ENCODE measurements at places on chromosomes 6 and 20. TPM values are rescaled to one million over a fixed set of nuclear protein-coding genes. Genes with fewer than 3 reads are reported as not detected.

GRCh38 chr6:111381123-111381522 is 101.9 kb downstream of the REV3L start:
- H3K27me3 ChIP-seq = no peaks in the 10 kb centered on the region
- H3K4me3 ChIP-seq = no peak overlapping the region
- H3K36me3 ChIP-seq = peaks cover 59% of the 10 kb centered on the region
- H3K27ac ChIP-seq = no peak overlapping the region
- no peaks in the 10 kb centered on the region for H3K4me1 ChIP-seq

DNA sequence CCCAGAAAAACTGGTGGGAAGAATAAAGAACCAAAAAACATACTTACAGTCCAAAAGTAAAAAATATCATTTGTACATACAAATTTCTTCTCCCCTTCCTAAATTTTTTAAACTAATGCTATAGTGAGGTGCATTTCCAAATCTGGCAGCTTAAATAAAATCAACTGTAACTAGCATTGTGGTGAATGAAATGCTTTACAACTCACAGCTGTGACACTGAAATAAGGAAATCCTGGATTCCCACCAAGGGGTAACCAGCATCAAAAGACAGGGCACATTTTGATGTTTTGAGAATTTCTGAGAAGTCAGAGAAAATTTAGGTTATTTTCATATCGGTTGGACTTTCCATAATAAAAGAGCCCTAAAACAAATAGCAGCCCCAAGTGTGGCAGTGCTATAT is 27.3 kb downstream of the BACH2 start:
- no peaks in the 10 kb centered on the region for H3K27me3 ChIP-seq
- no peak overlapping the region for H3K4me3 ChIP-seq
- H3K4me1 ChIP-seq = no peaks in the 10 kb centered on the region
- no peak for DNase-seq
- H3K27ac ChIP-seq = no peak overlapping the region

DNA sequence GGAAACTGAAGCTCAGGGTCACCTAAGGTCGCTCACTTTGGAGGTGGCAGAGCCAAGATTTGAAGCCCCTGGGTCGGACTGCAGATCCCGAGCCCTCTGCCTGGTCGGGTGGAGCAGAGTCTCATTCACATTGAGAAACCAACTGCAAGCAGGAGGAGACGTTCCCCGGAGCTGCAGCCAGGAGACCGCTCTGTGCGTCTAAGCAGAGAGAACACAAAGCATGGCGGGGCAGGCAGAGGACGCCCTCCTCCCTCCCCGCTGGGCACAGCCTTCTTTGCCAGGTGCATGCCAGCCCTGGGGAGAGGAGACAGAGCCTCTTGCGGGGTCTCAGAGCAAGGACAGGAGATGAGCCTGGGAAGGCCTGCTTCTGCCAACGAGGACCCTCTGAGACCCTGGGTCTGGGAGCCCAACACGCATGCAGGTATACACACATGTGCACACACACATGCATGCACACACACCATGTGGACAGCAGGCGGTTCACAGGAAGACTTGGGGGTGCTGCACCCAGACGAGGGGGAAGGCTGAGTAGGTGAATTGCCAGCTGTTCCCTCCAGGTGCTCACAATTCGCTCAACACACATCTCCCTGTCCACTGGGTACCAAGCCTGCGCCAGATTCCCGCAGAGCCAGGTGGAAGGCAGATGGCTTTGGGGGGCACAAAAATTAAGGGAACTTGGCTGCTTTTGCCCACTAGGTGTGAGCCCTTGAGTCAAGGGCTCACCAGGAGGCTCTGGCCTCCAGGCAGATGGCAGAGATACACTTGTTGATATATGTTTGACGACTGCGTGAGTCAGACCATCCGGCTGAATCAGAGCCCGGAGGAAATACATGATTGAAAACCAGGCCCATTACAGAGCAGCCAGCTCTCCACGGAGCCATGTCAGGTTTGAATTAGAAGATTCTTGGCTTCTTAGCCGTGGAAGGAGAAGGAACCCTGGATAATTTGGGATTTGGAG is 5.5 kb upstream of the NTSR1 start:
- peaks cover 7% of the 10 kb centered on the region for H3K27me3 ChIP-seq
- H3K36me3 ChIP-seq = no peaks in the 10 kb centered on the region
- peak overlapping the region; percentile 18 for H3K27ac ChIP-seq
- peaks cover 20% of the 10 kb centered on the region for H3K4me1 ChIP-seq
- DNase-seq = no peak

CLDN20 gene
- total RNA-seq = not detected

- no peak for DNase-seq
- H3K4me1 ChIP-seq = no peaks in the 10 kb centered on the region
- H3K27me3 ChIP-seq = no peaks in the 10 kb centered on the region
- no peak overlapping the region for H3K27ac ChIP-seq
These were observed 96.3 kb upstream of the GCM1 start for GRCh38 chr6:53244958-53245357.

GRCh38 chr6:164291224-164291623 is 876.7 kb downstream of the QKI start:
- no peaks in the 10 kb centered on the region for H3K27me3 ChIP-seq
- H3K36me3 ChIP-seq = no peaks in the 10 kb centered on the region
- H3K4me3 ChIP-seq = no peak overlapping the region
- DNase-seq = no peak
- H3K4me1 ChIP-seq = no peaks in the 10 kb centered on the region
- H3K27ac ChIP-seq = no peak overlapping the region

GRCh38 chr6:13075141-13075845 is 253.0 kb downstream of the TBC1D7 start:
- no peak overlapping the region for H3K27ac ChIP-seq
- DNase-seq = no peak
- H3K27me3 ChIP-seq = no peaks in the 10 kb centered on the region
- H3K36me3 ChIP-seq = no peaks in the 10 kb centered on the region

DNA sequence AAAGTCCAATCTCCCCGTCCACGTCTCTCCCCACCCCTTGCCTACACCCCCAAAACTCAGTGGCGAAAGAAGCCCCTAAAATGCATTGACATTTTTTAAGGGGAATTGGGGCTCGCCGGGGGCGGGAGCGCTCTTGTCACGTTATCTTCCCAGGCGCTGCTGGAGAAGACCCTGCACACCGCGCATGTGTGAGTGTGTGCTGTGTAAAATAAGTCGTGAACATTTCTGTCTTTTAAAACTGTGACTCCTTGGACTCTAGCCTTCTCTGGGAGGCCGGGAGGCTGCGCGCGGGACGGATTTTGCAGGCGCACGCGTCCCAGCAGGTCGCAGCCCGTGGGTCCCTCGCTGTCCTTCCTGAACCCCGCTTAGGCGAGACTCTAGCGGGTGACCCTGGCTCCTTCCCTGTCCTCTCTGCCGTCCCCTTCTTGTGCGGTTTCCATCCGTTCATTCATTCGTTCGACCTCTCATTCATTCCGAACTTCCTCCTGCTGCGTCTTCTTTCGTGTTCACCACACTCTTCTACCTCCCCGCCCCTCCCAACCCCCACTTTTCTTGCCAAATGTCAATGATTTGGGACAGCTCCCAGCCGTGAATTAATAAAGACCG is 2.2 kb downstream of the NRN1 start:
- H3K27me3 ChIP-seq = peaks cover 100% of the 10 kb centered on the region
- no peaks in the 10 kb centered on the region for H3K36me3 ChIP-seq
- DNase-seq = no peak
- peak overlapping the region; percentile 26 for H3K4me3 ChIP-seq

DNA sequence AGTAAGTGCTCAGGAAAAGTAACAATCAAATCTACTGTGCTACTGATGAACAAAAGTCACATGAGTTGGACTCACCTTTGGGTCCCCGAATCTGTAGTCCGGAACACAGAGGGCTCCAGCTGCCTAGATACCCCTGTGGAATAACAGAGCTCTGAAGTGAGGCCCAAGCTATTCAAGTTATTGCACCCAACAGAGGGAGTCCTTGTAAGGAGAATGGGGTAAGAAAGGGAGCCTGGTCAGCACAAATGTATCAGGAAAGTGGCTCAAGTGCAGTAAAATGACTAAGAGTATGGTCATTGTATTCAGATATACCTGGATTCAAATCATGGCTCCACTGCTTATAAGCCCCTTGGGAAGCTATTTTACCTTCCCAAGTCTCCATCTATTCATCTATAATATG is 20.9 kb downstream of the EDN1 start:
- H3K27me3 ChIP-seq = no peaks in the 10 kb centered on the region
- H3K4me3 ChIP-seq = no peak overlapping the region
- H3K27ac ChIP-seq = no peak overlapping the region

SLC22A3 gene
- 35.4 TPM for total RNA-seq

LGSN gene
- total RNA-seq = not detected

DNA sequence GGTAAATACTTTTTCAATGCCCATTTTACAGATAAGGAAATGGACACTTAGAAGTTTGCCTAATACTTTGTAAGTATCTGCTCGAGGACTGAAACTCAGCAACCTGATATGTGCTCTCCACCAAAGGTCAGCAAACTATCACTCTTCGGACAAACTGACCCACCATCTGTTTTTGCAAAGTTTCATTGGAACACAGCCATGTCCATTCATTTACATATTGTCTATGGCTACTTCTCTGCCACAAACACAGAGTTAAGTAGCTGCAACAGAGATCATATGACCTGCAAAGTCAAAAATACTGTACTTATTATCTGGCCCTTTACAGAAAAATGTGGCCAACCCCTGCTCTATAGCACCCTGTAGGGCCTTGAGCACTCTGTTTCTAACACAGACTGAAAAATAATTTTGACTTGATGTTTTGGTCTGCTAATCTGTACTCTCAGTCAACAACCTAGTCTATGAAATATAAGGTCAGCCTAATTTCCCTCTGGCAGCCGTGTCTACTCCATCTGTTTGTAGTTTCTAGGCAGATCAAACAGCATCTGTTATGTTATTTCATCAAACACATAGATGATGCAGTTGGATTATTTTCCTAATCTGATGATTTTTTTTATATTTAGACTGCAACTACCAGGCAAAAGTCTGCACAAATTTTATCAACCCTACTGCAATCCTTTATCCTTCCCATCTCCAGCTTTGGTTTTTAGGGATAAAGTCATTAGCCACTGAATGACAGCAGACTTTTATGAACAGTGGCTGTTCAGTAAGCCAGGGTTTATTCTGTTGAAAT is 41.4 kb upstream of the BEND6 start:
- no peaks in the 10 kb centered on the region for H3K27me3 ChIP-seq
- H3K4me3 ChIP-seq = no peak overlapping the region

DNA sequence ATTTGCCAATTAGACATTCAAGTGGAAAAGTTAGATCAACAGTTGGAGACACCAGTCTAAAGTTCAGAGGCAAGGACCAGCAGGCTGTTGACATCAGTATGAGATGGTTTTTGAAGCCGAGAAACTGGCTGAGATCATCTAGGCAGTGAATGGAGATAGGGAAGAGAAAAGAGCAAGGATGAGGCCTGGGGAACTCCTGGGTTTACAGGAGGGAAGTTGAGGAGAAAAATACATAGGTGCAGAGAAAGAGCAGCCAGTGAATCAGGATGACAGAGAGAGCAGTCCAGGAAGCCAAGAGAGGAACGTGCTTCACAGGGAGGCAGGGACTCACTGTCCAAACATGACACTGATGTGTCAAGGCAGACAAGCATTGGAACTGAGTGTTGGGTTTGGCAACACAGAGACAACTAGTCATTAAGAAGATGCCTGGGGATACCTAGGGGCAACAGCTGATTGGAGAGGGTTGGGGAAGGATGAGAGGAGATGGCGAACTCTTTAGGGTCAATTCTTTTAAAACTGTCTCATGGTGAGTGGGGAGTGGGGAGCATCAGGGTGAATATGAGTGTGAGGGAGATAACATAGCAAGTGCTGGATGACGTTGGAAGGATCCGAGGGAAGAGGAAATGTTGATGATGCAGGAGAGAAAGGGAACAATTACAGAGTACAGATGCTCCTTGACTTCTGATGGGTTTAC is 13.2 kb upstream of the SALL4 start:
- no peaks in the 10 kb centered on the region for H3K36me3 ChIP-seq
- no peak overlapping the region for H3K4me3 ChIP-seq
- H3K27ac ChIP-seq = no peak overlapping the region
- no peaks in the 10 kb centered on the region for H3K27me3 ChIP-seq

DNA sequence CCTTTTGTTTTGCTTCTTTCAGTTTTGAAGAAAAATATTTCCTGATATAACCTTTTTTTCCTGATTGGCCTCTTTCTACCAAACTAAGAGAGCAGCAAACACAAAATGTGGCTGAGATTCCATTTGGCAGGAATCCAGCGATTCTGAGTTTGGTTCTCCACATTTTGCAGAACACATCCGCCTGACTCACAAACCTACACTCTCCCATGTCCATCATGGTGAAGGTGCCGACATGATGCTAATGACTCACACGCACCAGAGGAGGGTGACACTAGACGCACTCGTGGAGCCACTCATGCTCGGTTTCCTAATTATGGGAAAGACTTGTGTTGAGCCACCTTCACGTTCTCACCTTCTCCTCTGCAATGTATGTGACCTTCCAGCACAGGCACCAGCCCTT is 45.9 kb upstream of the DUSP22 start:
- H3K4me3 ChIP-seq = no peak overlapping the region
- no peaks in the 10 kb centered on the region for H3K27me3 ChIP-seq
- DNase-seq = no peak
- no peak overlapping the region for H3K27ac ChIP-seq
- no peaks in the 10 kb centered on the region for H3K36me3 ChIP-seq
- no peaks in the 10 kb centered on the region for H3K4me1 ChIP-seq

DNA sequence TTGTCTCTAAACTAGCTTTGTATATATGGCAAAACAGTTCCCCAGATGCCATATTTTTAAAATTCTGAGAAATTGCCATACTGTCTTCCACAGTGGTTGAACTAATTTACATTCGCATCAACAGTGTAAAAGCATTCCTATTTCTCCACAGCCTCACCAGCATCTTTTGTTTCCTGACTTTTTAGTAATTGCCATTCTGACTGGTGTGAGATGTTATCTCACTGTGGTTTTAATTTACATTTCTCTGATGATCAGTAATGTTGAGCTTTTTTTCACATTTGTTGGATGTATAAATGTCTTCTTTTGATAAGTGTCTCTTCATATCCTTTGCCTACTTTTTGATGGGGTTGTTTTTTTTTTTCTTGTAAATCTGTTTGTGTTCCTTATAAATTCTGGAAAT is 1222.7 kb upstream of the CITED2 start:
- no peak for DNase-seq
- H3K4me3 ChIP-seq = no peak overlapping the region
- H3K4me1 ChIP-seq = no peaks in the 10 kb centered on the region
- no peaks in the 10 kb centered on the region for H3K27me3 ChIP-seq
- H3K27ac ChIP-seq = no peak overlapping the region

IRF4 gene
- 7.0 TPM for total RNA-seq

- H3K4me3 ChIP-seq = no peak overlapping the region
- no peaks in the 10 kb centered on the region for H3K27me3 ChIP-seq
- H3K27ac ChIP-seq = no peak overlapping the region
- no peaks in the 10 kb centered on the region for H3K36me3 ChIP-seq
- no peaks in the 10 kb centered on the region for H3K4me1 ChIP-seq
- no peak for DNase-seq
These were observed 82.3 kb upstream of the BMP2 start for GRCh38 chr20:6685181-6685582.

- H3K36me3 ChIP-seq = peaks cover 3% of the 10 kb centered on the region
- H3K4me3 ChIP-seq = no peak overlapping the region
- no peaks in the 10 kb centered on the region for H3K4me1 ChIP-seq
- H3K27me3 ChIP-seq = no peaks in the 10 kb centered on the region
These were observed 52.3 kb downstream of the EZR start for GRCh38 chr6:158766621-158767455.

CALHM6 gene
- total RNA-seq = 6.4 TPM

TBC1D20 gene
- 37.5 TPM for total RNA-seq

- no peaks in the 10 kb centered on the region for H3K36me3 ChIP-seq
- no peaks in the 10 kb centered on the region for H3K27me3 ChIP-seq
- H3K27ac ChIP-seq = no peak overlapping the region
- DNase-seq = no peak
- no peaks in the 10 kb centered on the region for H3K4me1 ChIP-seq
- no peak overlapping the region for H3K4me3 ChIP-seq
These were observed 424.6 kb upstream of the PTCHD4 start for GRCh38 chr6:48535582-48536009.

CALHM5 gene
- 2.9 TPM for total RNA-seq
